Bladder microvascular endothelial cell (primary cell): ENCODE measurements at places on chromosomes 5 and 9. TPM values are rescaled to one million over a fixed set of nuclear protein-coding genes. Genes with fewer than 3 reads are reported as not detected.

CDC20B gene
- 0.06 TPM in 1 of 2 replicates, not detected in the other for total RNA-seq

DCP2 gene
- 24.4 and 42.7 TPM in 2 replicates for total RNA-seq

TMEM174 gene
- total RNA-seq, result not detected in 2 replicates

ZDHHC11 gene
- total RNA-seq, result 0.32 and 2.1 TPM in 2 replicates

COL15A1 gene
- total RNA-seq, result 18.3 and 28.2 TPM in 2 replicates

ORM2 gene
- total RNA-seq, result not detected in 2 replicates

PTRH1 gene
- total RNA-seq, result 36.3 and 39.8 TPM in 2 replicates

PCDHA3 gene
- under 0.01 and 0.19 TPM in 2 replicates for total RNA-seq

SPATA31E1 gene
- total RNA-seq, result not detected in 2 replicates

HSPA4 gene
- 55.2 and 139 TPM in 2 replicates for total RNA-seq

MAPKAP1 gene
- 58.4 and 87.6 TPM in 2 replicates for total RNA-seq

TMC1 gene
- 1.3 and 2.4 TPM in 2 replicates for total RNA-seq

RASEF gene
- total RNA-seq, result 0.06 TPM in 1 of 2 replicates, not detected in the other

GHR gene
- 0.97 and 9.4 TPM in 2 replicates for total RNA-seq

SEMA4D gene
- total RNA-seq, result 2.1 and 8.4 TPM in 2 replicates

SPATA31C1 gene
- total RNA-seq, result not detected in 2 replicates

UNC13B gene
- total RNA-seq, result 33.4 and 42.9 TPM in 2 replicates

CDX1 gene
- not detected in 2 replicates for total RNA-seq

CYSRT1 gene
- 0.16 TPM in 1 of 2 replicates, not detected in the other for total RNA-seq

ECM2 gene
- total RNA-seq, result not detected in 2 replicates

ARID3C gene
- total RNA-seq, result 0.16 TPM in 1 of 2 replicates, not detected in the other

HTR4 gene
- not detected in 2 replicates for total RNA-seq

TLX3 gene
- total RNA-seq, result not detected in 2 replicates

LRRC19 gene
- not detected in 2 replicates for total RNA-seq

PDZD2 gene
- total RNA-seq, result 6.0 and 7.0 TPM in 2 replicates

DMGDH gene
- 0.50 TPM in 1 of 2 replicates, not detected in the other for total RNA-seq

KLF4 gene
- total RNA-seq, result 0.65 and 1.6 TPM in 2 replicates

WDR38 gene
- total RNA-seq, result not detected in 2 replicates

PCDH1 gene
- total RNA-seq, result 191 and 196 TPM in 2 replicates

TAF11L9 gene
- total RNA-seq, result not detected in 2 replicates

ZNF883 gene
- total RNA-seq, result 0.16 and 0.50 TPM in 2 replicates
